Smooth muscle cell of trachea (primary cell): ENCODE measurements at places on chromosomes 1 and 21. TPM values are rescaled to one million over a fixed set of nuclear protein-coding genes. Genes with fewer than 3 reads are reported as not detected.

The OR2L3 gene
- not detected in 2 replicates for total RNA-seq

The FCRL5 gene
- not detected in 2 replicates for total RNA-seq

The KRTAP12-2 gene
- not detected in 2 replicates for total RNA-seq

The GJC2 gene
- total RNA-seq, result 14.4 and 14.8 TPM in 2 replicates

The KCNA3 gene
- total RNA-seq, result 0.73 and 3.5 TPM in 2 replicates

The SPATA21 gene
- 0.17 TPM in 1 of 2 replicates, not detected in the other for total RNA-seq

The GJA8 gene
- total RNA-seq, result not detected in 2 replicates

The GSTM5 gene
- 6.4 and 34.2 TPM in 2 replicates for total RNA-seq

The GPR37L1 gene
- total RNA-seq, result not detected in 2 replicates

The COL16A1 gene
- total RNA-seq, result 80.1 and 116 TPM in 2 replicates

The SYDE2 gene
- 4.9 and 5.6 TPM in 2 replicates for total RNA-seq

The LCE2C gene
- total RNA-seq, result not detected in 2 replicates

The RNF186 gene
- not detected in 2 replicates for total RNA-seq

The NPR1 gene
- 0.58 and 2.6 TPM in 2 replicates for total RNA-seq

The FTCD gene
- 1.7 TPM in 1 of 2 replicates, not detected in the other for total RNA-seq

The FCN3 gene
- total RNA-seq, result not detected in 2 replicates

The RPTN gene
- total RNA-seq, result not detected in 2 replicates

The HSD3B2 gene
- total RNA-seq, result not detected in 2 replicates

The DNAI4 gene
- total RNA-seq, result 5.4 and 7.8 TPM in 2 replicates

The LEFTY2 gene
- total RNA-seq, result not detected in 2 replicates

The GABPB2 gene
- total RNA-seq, result 14.0 and 23.7 TPM in 2 replicates

The CTSK gene
- total RNA-seq, result 224 and 295 TPM in 2 replicates

The CAPN2 gene
- total RNA-seq, result 348 and 511 TPM in 2 replicates

The NPPA gene
- total RNA-seq, result not detected in 2 replicates

The UTS2 gene
- not detected in 2 replicates for total RNA-seq

The ACKR1 gene
- total RNA-seq, result not detected in 2 replicates

The KIAA1614 gene
- total RNA-seq, result 9.6 and 13.7 TPM in 2 replicates

The C2CD4D gene
- not detected in 2 replicates for total RNA-seq

The CHD5 gene
- total RNA-seq, result under 0.01 and 0.15 TPM in 2 replicates

The CD34 gene
- 0.17 and 0.29 TPM in 2 replicates for total RNA-seq

The ITLN2 gene
- not detected in 2 replicates for total RNA-seq

The THRAP3 gene
- total RNA-seq, result 114 and 128 TPM in 2 replicates

The TCHHL1 gene
- total RNA-seq, result not detected in 2 replicates

The SLC45A1 gene
- 1.2 and 4.8 TPM in 2 replicates for total RNA-seq

The AGT gene
- 1.3 and 2.0 TPM in 2 replicates for total RNA-seq
